ENCODE measurements at places on chromosomes 3 and 15. TPM values are rescaled to one million over a fixed set of nuclear protein-coding genes. Genes with fewer than 3 reads are reported as not detected.

The DLEC1 gene
- not detected for total RNA-seq

The SIAH2 gene
- total RNA-seq = 23.1 TPM

The UACA gene
- 71.3 TPM for total RNA-seq

The GOLGA6A gene
- not detected for total RNA-seq

The PLA2G4D gene
- not detected for total RNA-seq

The MBNL1 gene
- total RNA-seq = 334 TPM

The LRRIQ4 gene
- not detected for total RNA-seq

The LYSMD2 gene
- 25.6 TPM for total RNA-seq

The TRAT1 gene
- total RNA-seq = not detected

The RPL39L gene
- 50.4 TPM for total RNA-seq

The GLDN gene
- total RNA-seq = not detected

The SNX22 gene
- total RNA-seq = 0.39 TPM

The KCNMB3 gene
- total RNA-seq = 1.4 TPM

The TPRG1 gene
- total RNA-seq = not detected

The GABRR3 gene
- total RNA-seq = not detected

The LIPC gene
- total RNA-seq = 0.07 TPM

The SRP14 gene
- total RNA-seq = 352 TPM

The GOLGA8T gene
- total RNA-seq = not detected

The CSPG4 gene
- total RNA-seq = under 0.01 TPM

The KCNMB2 gene
- total RNA-seq = not detected

The AADACL2 gene
- not detected for total RNA-seq

The ST6GAL1 gene
- 25.3 TPM for total RNA-seq

The ACP3 gene
- not detected for total RNA-seq

The EPM2AIP1 gene
- total RNA-seq = 10.7 TPM

The SLC2A2 gene
- not detected for total RNA-seq

The DOCK3 gene
- 0.15 TPM for total RNA-seq

Measured in mammary microvascular endothelial cell (primary cell).